Hematopoietic multipotent progenitor cell treated with erythropoietin and hydrocortisone succinate and interleukin-3 and kit ligand, for 15 days (in vitro differentiated cells): ENCODE measurements at places on chromosomes 11 and 22.

DNA sequence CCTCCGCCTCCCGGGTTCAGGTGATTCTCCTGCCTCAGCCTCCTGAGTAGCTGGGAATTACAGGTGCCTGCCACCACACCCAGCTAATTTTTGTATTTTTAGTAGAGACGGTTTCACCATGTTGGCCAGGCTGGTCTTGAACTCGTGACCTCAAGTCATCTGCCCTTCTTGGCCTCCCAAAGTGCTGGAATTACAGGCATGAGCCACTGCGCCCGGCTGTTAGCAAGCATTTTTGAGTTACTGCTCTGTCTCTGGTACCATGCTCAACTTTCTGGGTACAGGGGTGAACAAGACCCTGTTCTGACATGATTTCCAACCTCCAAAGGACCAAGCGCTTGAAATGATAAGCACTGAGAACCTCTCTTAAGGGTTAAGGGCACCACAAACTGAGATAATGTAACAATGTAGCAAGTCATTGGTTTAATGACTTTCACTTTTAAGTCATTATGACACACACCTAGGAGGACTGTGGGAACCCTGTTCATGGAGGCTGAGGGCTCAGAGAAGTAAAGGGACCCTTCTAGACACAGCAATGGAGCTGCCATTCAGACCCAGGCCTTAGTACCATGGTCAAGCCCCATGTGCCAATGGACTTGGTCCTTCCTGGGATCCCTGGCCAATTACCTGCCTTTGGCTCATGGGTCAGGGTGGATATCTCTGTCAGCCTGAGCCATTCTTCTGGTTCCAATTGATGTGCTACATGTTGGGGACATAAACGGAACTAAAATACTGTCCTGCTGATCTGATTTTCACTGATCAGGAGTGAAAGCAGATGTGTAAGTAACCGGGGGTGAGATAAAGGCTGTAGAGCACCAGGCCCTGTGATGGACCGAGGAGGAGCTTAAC, 11.6 kb downstream of the SLC3A2 start:
- no peak for DNase-seq

DNA sequence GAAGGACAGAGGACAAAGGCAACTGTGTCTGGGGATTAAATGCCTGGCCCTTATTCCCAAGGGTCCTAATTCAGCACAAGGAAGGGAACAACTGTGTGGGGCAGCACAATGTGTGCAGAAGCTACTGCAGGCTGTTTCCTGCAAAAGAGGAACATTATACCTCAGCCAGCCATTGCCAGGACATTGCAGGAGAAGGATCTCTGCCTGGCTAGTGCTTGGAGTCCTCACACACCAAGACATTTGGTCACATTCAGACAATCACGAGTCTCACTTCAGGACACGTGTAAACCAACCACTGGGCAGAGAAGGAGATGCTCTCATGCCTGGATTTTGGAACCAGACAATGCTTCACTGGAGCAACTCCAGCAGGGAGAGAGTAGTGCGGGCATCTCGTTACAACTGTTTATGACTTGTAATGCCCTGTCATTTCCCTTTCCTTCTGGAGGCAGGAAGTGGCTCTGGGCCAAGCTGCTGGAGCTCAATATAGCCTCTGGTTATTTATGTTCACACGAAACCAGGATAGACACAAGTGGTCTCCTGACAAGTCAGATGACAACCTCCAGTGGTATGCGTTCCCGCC, 23.9 kb upstream of the ZC3H12C start:
- no peak for DNase-seq

DNA sequence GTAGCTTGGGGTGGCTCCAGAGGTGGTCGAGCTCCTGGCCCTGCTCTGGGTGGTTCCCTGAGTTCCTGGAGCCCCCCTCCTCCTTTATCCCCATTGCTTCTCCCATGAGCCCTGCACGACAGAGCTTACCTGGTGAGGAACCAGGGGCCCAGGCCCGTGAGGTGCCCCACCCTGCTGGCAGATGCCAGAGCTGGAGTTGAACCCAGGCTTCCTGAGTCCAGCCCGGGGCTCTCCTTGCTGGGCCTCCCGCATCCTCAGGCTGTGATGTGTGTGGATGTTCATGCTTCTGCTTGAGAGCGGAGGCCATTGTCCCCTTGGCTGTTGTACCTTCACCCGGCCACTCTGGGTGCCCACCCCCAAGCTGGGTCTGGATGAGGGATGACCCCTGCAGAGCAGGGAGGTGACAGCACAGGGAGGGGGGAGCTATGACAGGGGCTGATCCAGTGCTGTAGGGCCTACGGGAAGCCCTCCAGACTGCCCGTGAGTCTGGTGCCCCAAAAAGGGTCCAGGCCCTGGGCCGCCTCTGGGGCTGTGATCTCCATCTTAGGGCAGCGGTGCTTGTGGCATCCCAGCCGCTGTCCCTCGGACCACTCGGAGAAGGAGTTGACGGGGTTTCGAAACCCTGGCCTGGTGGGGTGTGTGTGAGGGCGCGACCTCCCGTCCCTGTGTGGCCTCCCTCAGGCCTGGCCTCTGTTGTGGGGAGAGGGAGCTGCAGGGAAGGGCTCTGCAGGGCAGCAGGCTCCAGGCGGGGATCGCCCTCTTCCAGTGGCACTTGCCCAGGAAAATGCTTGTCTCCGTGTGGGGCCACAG, 14.4 kb downstream of the MPPED1 start:
- DNase-seq, result no peak

GRCh38 chr22:50274311-50274710, 4.1 kb upstream of the MAPK11 start:
- peak; percentile 12 for DNase-seq

DNA sequence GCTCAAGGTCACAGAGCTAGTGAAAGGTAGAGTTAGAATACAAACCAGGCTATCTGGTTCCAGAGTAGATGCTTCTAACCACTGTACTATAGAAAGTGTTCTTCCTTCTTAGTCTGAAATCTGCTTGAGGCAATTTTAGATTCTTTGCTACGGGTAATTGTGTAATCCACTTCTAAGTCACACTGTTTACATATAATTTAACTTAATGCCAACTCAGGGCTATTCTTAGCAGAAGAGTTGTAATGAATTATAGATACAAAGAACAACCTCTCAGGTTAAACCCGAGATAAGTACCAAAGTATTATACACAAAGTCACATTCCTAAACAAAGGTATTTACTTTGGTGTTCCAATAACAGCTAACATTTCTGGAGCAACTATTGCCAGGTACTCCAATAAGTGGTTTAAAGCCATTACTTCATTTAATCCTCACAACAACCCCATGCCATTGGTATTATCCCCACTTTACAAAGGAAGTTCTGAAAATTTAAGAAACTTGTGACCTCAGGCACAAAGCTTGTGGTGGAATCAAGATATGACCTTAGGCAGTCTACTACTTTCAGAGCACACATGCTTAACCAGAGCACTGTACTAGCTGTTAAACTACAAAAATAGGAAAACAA, 31.1 kb upstream of the DDI1 start:
- DNase-seq, result no peak

DNA sequence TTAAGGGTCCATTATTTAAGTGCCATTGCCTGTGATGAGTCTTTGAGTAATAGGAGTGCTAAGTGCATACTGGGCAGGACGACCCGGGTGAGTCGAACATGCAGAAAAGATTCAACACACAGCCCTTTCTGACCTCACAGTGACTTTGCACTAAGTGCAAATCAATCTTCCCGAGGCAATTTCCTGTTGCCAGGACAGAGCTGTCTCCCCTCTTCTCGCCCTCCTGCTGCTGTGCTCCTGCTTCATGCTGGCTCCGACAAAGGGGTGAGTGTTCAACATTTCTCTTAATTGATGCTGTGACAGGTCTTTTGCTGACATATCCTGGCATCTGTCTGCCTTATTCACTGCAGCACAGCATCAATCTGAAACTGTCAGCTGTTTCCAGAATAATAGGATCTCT, 42.0 kb downstream of the MCHR1 start:
- DNase-seq, result no peak

DNA sequence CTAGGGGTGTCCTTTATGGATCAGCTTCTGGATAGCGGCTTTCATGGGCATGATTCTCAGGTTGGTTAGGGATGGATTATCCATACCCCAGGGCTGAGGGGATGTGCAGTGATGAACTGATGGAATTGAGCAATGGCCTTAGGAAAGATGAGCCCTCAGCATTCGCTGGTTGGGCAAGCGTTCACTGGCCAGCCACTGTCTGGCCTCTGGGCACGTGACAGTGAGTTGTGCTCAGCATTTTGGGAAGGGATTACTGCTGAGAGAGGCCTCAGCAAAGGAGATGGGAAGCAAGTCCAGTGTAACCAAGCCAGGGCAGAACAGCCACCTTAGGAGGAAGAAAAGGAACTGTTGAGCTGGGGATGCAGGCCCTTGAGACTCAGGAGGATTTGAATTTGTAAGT, 17.4 kb downstream of the UBASH3B start:
- no peak for DNase-seq

DNA sequence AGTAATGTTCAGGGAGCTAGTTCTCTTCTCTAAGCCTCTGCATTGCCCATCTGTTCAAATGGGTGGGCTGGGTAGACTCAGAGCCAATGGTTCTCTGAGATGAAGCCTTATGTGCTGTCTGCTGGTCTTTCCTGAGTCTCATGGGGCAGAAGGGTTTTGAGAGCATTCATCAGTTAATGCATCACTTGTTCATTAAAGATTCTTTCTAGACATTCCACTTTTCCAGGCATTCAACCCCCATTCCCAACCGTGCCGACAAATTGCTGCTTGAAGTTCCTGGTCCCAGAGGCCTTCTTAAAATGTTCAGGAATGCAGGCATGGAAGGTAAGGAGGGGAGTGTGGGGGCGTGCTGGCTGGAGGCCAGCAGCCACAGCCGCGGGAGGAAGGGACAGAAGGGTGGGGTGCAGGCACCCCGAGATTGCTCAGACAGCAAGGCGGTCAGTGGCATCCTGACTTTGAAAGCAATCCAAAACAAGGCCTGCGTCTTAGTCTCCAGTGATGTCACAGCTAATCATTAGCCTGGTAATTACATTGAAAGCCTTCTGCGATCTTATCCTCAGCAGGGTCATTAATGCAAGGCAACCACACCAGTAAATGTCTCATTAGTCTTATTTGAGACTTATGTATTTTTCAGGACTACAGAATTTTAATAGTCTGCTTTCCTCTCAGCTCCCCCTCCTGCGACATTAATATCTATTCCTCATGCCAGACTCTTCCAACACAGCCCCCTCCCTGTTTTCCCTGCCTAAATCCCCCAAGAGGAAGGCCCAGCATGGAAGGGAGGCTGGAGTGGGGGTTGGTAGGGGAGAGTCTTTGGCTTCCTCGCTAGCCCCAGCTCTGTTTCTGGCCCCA, 328.8 kb downstream of the MIAT start:
- no peak for DNase-seq

DNA sequence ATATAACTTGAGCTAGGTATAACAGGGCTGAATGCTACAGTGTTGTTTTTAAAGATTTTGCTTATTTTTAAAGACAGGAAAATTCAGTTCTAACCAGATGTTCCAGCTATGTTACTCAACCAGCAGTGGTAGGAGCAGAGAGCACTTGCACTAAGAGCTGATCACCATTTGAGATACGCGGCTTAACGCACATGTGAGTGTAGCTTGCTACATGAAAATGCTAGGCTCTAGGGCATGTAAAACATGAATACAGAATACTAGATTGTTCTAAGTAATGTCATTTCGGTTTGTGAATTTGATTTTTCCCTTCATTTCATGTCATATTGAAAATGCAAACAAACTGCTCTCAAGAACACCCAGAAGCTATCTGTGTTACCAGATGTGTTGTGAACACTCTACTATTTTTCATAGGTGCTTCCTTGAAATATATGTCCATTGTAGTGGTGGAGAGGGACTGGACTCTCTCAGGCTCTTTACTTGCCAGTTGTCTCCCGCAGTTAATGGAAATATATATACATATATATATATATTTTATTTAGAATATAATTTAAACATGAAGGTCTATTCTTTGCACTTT, 10.8 kb upstream of the TECTA start:
- no peak for DNase-seq

DNA sequence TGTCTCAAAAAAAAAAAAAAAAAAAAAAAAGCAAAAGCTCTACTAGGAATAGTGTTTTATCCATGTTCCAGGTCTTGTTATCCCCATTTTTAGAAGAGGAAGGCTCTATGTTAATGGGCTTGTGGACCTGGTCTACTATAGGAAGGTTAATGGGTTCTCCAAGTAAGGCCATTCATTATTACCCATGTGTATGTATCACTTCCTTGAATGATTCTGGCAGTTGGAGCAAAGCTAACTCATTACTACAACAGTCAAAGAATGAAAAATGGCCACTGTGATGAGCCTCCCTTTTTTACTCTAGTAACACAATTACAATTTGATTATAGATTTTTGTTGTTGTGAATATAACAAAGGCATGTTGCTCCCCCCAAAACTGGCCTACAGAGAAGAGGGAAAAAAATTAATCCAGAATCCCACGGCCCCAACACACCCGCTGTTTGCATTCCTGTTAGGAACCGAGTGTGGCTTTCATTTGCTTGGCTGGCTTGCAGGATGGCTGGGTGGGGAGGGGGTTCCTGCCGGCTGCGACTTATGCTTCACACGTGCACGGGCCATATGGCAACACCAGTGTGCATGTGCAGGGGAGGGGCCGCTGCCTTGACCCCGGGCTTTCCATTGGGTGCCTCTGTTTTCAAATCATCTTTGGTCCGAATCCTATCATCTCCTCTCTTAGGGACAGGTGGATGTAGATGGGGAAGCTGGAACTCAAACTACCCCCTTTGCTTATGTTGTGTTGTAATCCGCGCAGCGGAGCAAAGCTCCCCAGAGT, 148.8 kb downstream of the HIPK3 start:
- DNase-seq, result no peak

DNA sequence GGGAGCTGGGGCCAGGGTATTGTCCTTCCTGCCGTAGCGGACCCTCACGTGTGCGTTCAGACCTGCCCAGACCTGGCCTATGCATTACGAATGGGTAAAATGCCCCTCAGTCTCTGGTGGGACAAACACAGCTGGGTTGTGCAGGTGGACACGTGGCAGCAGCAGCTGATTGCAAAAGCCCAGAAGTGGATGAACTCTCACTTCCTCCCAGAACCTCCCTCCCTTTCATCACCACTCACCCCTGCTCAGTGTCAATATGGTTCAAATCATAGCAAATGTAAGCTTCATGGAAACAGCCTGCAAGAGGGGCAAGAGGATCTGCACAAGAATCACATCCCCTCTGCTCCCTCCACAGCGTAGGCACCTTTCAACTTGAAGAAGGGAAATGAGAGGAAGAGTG, 352.1 kb downstream of the OPCML start:
- no peak for DNase-seq

- DNase-seq, result no peak
Measured at GRCh38 chr11:69774354-69775162, 583 bp downstream of the FGF4 start.

DNA sequence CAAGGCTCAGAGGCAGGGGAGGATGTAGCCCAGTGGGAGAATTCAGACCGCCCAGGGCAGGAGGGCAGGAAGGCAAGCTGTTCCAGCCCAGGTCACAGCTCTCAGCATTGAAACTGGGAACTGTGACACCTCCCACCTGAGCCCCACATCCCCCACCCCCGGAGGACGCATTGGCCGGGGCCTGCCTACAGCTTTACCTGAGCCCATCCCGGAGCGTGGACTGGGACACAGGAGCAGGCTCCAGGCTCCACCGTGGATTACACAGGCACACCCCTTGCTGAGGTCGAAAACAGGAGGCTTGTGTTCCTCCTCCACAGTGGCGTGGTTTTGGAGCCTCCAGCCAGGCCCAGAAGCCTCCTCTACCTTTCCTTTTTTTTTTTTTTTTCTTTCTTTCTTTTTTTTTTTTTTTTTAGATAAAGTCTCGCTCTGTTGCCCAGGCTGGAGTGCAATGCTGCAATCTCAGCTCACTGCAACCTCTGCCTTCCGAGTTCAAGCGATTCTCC, 9.1 kb upstream of the PGA3 start:
- DNase-seq, result no peak

GRCh38 chr11:59187035-59187434, 15.1 kb downstream of the DTX4 start:
- DNase-seq, result no peak

GRCh38 chr11:11068113-11068512, 210.3 kb upstream of the ZBED5 start:
- DNase-seq, result no peak
